ENCODE measurements at places on chromosomes 16 and 17. TPM values are rescaled to one million over a fixed set of nuclear protein-coding genes. Genes with fewer than 3 reads are reported as not detected.

DNA sequence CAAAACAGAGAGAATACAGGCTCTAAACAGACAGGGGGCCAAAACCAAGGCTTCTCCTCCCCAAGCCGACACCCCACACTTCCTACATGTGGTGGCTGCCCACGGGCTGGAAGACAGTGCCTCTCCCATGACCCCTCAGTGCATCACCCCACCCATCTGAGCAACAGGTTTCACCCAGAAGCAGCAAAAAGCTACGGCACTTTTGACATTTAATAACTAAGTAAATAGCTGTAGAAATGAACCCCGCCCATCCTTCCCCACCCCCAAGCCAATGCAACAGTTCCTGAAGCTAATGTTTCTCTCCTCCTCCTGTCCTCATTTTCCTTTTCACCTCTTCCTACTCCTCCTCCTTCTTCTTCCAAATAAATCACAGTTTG is 9.9 kb upstream of the SOX9 start:
- no peak for DNase-seq

The RNU2-1 gene
- not detected for total RNA-seq

GRCh38 chr17:74126959-74127358 is 76.5 kb upstream of the RPL38 start:
- DNase-seq: no peak

The FOXL1 gene
- 5.0 TPM for total RNA-seq

DNA sequence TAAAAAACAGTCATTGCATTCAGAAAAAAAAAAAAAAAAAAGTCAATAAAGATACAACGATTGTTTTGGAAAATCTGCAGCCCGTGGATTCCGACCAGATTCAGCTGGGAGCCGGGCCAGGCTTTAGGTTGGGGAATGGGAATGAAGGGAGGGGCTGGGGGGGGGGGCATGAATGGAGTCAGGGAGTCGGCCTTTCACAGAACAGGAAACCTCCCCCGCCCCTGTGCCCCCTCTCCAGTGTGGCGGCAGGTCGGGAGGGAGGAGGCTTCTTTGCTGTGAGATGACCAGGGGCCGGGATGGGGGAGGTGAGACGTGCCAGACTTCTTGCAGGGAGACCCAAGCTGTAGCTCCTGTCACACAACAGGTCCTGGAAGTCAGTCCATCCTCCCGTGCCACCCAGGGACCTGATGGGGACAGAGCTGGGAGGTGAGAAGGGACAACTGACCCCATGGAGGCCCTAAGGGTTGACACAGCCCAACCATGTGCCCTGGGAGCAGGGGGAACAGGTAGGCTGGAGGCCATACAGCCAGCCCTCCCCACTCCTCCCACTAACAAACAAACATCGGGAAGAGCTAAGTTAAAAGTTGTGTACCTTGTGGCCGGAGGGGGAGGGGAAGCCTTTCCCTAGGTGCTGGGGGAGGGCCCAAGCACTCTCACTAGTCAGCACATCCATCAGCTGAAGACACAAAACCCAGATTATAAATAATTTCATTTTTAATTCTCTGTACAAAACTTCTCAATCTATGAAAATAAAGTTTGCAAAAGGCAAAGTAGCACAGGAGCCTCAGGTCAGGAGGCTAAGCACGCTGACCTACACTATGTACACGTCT is 25.2 kb downstream of the SREBF1 start:
- DNase-seq: no peak

DNA sequence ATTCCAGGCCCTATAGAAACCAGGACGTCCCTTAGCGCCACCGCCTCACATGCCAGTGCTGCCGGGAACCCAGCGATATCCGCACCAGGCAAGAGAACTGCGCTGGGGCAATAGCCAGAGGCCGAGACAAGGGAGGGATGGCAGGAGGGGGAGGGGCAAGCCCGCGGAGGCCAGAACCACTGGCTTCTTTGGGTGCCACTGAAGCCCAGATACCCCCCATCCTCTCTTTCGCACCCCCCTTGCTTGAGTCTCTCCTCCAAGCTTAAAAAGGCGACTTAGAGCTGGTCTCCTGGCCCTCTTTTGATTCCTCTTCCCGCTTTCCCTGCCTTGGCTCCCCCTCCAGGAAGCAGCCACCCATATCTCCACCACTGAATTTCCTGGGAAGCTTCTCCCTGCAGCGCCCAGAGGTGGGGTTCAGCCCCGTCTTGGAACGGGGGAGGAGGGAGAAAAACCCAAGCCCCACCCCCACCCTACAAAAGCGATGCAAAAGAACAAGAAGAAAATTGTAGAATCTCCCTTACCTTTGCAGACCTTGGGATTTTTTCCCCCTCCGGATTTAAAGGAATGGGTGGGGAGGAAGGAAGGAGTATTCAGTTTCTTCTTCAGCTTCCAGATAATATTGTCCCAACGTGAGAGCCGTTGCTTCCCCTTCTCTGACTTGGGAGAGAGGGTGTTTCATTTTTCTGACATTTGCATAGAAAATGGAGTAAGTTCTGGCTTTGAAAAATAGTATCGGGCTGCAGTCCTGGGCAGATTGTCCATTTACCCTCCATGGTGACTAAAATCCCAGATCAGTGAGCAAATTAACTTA is 622 bp downstream of the HOXB6 start:
- DNase-seq: peak; percentile 67

GRCh38 chr17:48561884-48562810 is 16.0 kb downstream of the HOXB4 start:
- DNase-seq: no peak

The PRR29 gene
- total RNA-seq: 1.1 TPM

Measured in Daoy (cell line).